ENCODE measurements at places on chromosomes 16 and 17.

DNA sequence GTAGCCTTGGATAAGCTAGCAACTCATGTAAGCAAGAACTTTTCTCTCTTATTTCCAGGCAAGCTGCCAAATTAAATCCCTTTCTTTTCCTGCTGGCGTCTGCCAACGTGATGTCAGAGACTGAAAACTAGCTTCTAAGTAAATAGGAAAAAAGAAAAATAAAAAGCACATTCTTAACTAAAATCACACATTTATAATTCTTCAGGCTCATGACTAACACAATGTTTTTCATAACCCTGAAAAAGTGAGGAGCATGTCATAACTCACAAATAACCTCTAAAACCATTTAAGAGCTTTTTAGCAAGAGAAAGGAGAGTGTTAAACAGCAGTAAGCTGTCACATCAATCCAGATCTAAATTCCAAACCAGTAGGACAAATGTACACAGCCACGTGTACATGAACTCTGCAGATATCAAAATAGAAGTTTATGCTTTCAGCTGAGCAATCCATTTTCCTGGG is 110.0 kb downstream of the N4BP1 start:
- DNase-seq, result peak; percentile 6

- peak; percentile 92 for DNase-seq
These were observed 2.1 kb upstream of the C17orf78 start for GRCh38 chr17:37373530-37374159.

DNA sequence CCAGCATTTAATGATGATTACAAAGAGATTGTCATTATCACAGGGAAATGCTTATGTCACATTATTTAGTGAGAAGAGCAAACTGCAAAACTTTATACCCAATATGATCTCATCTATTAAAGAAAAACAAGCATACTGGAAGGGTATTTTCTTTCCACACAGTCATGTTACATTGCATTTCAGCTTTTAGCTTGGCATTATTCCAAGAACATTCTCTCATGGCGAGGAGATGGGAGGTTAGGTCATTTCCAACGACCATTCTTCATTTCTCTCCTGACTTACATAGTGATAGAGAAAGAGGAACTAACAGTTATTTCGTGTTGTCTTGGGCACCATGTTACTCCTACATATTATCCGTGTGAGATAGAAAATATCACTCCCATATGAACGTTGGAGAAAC is 309.4 kb upstream of the XYLT1 start:
- peak; percentile 22 for DNase-seq

DNA sequence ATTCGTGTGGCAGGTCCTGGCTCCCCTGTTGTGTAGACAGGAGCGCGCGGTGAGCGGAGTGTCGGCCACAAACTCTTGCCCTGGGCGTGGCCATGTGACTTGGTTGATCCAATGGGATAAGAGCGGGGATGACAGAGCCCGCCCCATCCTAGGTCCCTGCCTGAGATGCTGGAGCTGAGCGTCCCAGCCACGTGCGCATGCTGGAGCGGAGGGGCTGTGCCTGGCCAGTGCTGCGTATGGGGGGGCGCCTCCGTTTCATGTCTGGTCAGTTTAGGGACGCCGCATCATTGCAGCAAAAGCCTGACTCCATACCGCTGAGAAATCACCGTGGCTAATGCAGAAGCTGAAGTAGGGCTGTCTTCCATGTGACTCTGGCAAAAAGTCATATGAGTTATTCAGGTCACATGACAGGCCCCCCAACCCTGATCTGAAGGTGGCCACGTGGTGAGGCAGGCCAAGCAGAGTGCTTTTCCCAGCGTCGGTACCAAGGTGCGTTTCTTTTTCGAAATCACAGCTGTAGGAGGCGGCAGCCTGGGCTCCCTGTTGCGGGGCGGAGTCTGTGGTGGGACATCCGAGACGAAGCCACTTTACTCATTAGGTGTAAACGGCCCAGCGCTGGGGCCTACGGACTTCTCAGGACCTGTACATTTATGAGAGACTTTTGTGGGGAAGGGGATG is 22.5 kb downstream of the HSBP1 start:
- DNase-seq, result no peak

Measured in OCI-M1 (cell line).